ENCODE measurements at places on chromosomes 16 and 17.

DNA sequence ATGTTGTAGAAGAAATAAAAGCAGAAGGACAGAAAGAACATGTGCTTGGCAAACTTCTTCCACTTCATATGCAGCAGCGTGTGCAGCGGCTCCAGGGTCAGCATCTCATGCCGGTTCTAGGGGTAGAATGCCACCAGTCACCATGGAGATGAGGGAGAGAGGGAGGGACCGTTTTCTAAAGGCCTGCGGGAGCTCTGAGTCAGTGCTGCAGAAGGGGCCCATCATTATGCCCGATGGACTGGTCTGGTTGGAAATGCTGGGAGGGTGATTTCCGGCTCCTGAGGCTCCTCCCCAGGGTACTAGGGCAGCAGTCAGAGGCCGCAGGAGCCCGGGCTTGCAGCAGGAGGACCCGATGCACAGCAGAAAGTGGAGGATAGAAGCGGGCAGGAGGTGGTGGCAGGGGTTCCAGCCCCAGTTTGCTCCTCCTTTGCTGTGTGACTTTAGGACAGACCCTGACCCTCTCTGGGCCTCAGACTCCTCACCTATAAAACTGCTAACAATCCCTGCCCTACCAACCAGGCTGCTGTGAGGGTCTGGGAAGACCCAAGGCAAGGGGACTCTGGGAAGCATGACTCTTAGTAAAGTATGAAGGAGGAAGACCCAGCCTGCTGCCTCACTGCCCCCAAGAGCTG, 28.6 kb downstream of the TRPV3 start:
- no peak for DNase-seq

- DNase-seq: no peak
Measured at GRCh38 chr16:2324296-2324859, 16.1 kb downstream of the ABCA3 start.

DNA sequence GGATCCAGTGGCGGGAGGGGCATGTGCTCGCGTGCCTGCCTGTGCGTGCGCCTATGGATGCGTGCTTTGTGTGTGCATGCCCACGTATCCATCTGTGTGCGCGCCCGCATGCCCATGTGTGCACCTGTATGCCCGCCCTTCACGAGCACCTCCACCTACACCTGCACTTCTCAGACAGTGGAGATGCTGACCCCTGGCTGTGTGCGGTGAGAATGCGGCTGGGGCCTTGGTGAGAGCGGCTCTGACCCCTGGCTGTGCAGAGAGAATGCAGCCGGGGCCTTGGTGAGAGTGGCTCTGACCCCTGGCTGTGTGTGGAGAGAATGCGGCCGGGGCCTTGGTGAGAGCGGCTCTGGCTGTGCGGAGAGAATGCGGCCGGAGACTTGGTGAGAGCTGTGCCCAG, 33.9 kb downstream of the AXIN1 start:
- DNase-seq: no peak

- DNase-seq: no peak
Measured at GRCh38 chr16:84597931-84598351, 19.9 kb downstream of the COTL1 start.
